ENCODE measurements at places on chromosomes 5 and 9.
A peak's percentile ranks its signal among the peaks of the same experiment; 100 is the strongest.

DNA sequence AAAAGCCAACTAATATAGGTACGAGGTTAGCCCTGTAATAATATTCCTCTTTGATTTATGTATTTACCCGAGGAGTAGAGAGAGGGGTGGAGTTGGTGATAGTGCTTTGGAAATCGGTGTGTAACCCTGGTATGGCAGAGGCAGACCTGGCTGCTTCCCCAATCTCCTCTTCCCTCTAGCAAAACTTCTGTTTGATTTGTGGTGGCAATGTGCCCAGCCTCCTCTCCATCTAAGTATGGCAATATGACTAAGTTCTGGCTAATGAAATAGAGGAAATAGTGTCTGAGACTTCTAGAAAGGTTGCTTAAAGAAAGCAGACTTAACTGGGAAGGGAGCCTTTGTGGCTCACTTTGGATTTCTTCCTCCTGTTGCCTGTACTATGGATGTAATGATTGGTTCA, 491.1 kb downstream of the ENC1 start:
- peak; percentile 61 for DNase-seq

GRCh38 chr5:124453221-124454051, 293.0 kb downstream of the ZNF608 start:
- peak; percentile 72 for DNase-seq

- no peak for DNase-seq
Measured at GRCh38 chr5:84764227-84764626, 379.5 kb upstream of the EDIL3 start.

DNA sequence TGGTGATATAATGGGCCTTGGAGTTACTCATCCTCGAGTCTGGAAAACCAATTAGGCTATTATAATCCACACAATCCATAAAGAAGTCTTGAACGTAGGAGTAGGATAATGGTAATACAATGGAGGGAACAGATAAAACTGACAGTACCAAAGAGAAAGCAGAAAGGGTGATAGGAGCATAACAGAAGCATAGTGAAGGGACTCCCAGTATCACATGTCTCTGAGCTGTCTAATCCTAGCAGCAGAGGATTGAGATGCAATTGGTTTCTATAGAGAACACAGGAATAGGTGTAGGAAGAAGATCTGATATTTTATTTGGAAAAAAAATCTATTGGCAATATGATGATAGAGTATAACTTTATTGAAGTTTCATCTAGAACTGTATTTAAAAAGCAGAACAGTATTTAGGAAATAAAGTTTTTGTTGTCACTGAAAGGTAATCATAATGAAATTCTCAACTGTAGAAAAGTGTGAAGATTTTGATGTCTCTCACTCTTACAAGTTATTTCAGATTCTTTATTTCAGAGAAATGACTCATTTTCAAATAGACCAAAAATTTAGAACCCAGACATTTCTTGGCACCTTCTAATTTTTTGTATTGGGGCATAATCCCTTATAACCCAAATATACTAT, 25.4 kb downstream of the SRFBP1 start:
- DNase-seq: no peak

Data from amniotic epithelial cell (primary cell).